ENCODE measurements at places on chromosomes 3 and 15.

- no peak for DNase-seq
Observed at GRCh38 chr3:128215290-128215689, 62.0 kb downstream of the EEFSEC start.

DNA sequence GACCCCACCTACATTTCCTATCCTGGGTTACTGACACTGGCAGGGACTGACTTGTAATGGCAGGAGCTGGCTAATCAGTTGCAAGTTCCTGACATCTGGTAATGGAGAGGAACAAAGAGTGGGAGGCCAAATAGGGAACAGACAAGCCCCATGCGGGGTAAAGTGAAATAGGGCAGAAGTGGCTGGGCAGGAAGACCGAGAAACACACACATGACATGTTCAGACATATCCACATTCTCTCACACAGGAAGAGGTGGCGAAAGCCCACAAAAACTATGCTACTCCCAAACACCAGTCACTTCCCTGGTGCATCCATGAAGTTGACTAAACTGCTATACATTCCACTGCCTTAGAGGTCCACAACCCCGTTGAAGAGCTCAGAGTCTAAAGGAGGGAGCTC, 394.1 kb upstream of the TBL1XR1 start:
- no peak for DNase-seq

GRCh38 chr3:112333002-112333380, at the start of gene CD200:
Gene CD200, plus strand, starts transcription at chr3:112333156. Its CDS starts 57 bp downstream, at chr3:112333213.
- no peak for DNase-seq

DNA sequence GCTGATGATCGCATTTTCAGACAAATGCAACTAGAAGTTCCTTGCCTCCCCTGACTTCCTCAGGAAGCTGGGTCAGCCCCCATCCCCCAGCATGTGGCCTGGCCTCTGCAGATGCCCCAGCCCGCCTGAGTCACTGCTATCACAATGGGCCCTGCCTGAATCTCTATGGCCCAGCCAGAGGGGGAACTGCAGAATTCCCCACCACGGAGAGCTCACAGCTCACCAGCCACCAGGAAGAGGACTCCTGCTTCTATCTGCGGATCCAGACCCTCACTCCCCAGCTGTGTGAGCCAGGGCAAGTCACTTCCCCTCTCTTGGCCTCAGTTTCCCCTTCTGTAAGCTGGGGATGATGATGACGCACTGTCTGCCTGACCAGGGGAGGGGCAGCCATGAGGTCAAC, 6.9 kb downstream of the PLXND1 start:
- DNase-seq: no peak

GRCh38 chr3:143314251-143315093, 194.9 kb downstream of the CHST2 start:
- DNase-seq: no peak

All from cortex of kidney (tissue), 1 donor.